ENCODE measurements at places on chromosomes 7 and 10. TPM values are rescaled to one million over a fixed set of nuclear protein-coding genes. Genes with fewer than 3 reads are reported as not detected.

NCF1 gene
- 2.7 TPM for total RNA-seq

MSMB gene
- total RNA-seq, result not detected

DNA sequence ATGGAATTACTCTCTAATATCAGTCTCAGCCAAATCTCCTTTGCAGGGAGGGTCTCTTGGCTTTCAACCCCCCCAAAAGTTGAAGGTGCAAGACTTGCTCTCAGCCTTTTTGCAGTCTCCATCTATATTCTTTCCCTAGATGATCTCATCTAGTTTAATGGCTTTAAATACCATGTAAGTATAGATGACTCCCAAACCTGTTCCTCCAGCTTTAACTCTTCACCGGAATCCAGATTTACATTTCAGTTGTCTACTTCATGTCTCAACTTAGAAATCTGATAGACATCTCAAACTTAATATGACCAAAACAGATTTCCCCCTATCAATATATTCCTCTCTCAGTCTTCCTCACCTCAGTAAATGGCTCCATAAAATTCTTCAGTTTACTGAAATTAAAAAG, 9.9 kb upstream of the TAS2R41 start:
- H3K27me3 ChIP-seq, result no peaks in the 10 kb centered on the region
- DNase-seq, result no peak
- no peak overlapping the region for H3K27ac ChIP-seq
- H3K4me3 ChIP-seq, result no peak overlapping the region
- H3K4me1 ChIP-seq, result no peaks in the 10 kb centered on the region

- no peak overlapping the region for H3K4me3 ChIP-seq
- no peak overlapping the region for H3K27ac ChIP-seq
- H3K36me3 ChIP-seq, result no peaks in the 10 kb centered on the region
These were observed 298.1 kb downstream of the BICC1 start for GRCh38 chr10:58810751-58811150.

- H3K27me3 ChIP-seq, result no peaks in the 10 kb centered on the region
- H3K4me3 ChIP-seq, result no peak overlapping the region
- no peak for DNase-seq
- no peaks in the 10 kb centered on the region for H3K36me3 ChIP-seq
These were observed 677.5 kb upstream of the C7orf33 start for GRCh38 chr7:147912946-147913638.

DNA sequence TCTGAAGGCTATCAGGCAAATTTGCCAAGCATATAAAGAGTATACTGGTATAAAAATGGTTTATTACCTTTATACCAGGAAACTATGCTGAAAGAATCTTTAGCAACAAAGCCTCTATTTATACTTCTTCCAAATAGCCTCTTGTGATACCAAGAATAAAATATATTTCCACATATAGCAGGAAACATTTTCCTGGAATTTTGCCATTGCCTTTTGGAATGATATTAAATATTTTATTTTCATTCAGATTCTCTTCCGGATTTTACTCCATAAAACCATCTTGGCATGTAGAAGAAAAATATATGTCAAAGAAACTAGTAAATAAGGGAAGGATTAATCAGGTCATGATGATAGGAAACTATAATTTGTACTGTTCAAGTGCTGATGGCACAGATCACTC, 17.7 kb downstream of the SOSTDC1 start:
- H3K27ac ChIP-seq, result no peak overlapping the region
- H3K4me3 ChIP-seq, result no peak overlapping the region
- no peak for DNase-seq
- H3K36me3 ChIP-seq, result no peaks in the 10 kb centered on the region
- H3K4me1 ChIP-seq, result no peaks in the 10 kb centered on the region

DNA sequence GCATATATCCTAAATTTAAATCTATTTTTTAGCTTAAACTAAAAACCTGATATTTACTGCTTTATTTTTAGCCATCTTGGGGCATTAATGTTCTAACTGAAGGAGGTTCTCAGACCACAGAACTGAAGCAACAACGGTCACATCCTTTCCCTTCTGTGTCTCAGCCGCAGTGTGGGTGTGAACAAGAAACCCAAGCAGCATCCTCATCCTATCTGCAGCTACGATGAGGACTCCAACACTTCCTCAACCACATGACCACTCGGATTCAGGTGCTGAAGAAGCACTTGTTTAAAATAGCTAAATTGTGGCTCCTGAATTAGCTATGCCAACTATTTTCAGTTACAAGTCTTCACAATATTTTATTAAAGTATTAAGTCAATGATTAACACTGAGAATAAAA, 5.3 kb downstream of the ESYT2 start:
- no peaks in the 10 kb centered on the region for H3K27me3 ChIP-seq
- DNase-seq, result no peak
- H3K36me3 ChIP-seq, result no peaks in the 10 kb centered on the region
- peak overlapping the region; percentile 32 for H3K27ac ChIP-seq
- H3K4me3 ChIP-seq, result no peak overlapping the region
- H3K4me1 ChIP-seq, result peaks cover 44% of the 10 kb centered on the region

DNA sequence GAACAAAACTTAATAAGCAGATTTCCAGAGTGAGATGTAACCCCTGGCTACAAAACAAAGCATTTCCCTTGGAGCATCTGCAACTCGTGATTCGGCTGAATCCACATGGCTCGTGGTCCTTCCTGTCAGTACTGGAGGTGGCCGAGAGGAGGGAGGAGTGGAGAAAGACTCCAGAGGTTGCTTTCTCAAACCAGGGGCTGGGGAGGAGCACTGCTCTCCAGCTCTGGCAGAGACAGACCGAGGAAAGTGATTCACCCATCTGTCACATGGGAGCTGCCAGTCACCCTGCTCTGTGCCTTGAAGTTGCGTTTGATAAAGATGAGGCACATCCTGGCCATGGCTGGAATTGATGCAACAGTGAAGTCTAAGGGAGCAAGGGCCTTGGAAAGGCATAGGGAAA, 72.7 kb downstream of the COL13A1 start:
- H3K27me3 ChIP-seq, result no peaks in the 10 kb centered on the region
- no peak for DNase-seq
- H3K4me3 ChIP-seq, result no peak overlapping the region
- no peaks in the 10 kb centered on the region for H3K36me3 ChIP-seq
- H3K4me1 ChIP-seq, result no peaks in the 10 kb centered on the region
- H3K27ac ChIP-seq, result no peak overlapping the region

DNA sequence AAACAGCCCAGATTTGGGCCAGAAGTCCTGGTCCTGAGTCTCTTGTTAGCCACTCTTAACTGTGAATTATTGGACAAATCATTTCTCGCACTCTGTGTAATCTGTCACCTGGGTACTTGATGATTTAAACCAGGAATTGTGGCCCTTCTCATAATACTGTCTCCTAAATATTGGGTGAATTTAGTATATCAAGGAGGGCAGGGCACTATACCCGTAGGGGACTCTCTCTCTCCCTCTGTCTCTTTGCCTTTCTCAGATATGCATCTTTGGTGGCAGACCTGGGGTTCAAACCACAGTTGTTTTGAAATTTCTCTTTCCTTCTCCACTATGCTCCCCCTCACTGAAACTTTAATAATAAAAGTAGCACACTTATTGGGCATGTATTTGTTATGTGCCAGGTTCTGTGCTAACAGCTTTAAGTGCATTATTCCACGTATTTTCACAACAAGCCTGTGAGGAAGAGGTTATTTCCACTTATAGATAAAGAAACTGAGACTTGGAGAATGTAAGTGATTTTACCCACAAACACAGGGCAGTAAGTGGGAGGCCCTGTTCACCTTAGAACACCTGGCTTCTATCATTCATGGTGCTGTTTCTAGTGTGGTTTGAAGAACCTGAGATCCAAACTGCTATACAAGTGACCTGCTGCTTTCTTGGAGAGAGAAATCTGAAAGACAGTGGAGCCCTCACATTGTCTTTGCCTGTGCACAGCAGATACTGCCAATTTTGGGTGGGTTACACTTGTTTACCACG, 11.8 kb downstream of the FAS start:
- DNase-seq, result no peak
- H3K4me3 ChIP-seq, result no peak overlapping the region
- no peaks in the 10 kb centered on the region for H3K36me3 ChIP-seq
- peak overlapping the region; percentile 54 for H3K27ac ChIP-seq
- no peaks in the 10 kb centered on the region for H3K4me1 ChIP-seq

GRCh38 chr10:60434418-60435046, 44.9 kb upstream of the ANK3 start:
- no peaks in the 10 kb centered on the region for H3K36me3 ChIP-seq
- H3K27me3 ChIP-seq, result no peaks in the 10 kb centered on the region
- DNase-seq, result no peak

DNA sequence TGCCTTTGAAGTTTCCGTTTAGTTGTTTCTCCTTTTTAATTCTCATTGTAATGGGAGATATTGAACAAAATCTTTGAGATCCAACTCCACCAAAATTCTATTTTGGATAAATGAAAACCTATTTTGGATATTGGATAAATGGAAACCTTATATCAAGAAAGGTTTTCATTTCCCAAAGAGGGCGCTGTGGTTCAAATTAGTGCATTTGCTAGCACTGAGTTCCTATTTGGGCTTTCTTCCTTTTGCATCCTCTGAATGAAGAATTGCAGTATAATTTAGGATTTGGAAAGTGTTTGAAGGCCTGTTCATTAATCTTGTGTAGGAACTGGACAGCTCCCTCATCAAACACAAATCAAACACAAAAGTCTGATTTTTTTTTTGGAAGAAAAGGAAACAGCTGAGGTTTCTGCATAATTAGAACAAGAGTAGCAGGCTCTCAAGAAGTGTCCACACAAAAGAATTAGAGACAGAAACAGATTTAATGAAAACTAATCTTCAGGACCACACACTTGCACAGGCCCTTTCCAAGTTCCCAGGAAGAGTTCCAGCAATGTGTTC, 80.8 kb upstream of the KLF14 start:
- H3K4me1 ChIP-seq, result no peaks in the 10 kb centered on the region
- H3K27me3 ChIP-seq, result no peaks in the 10 kb centered on the region
- no peak for DNase-seq
- no peak overlapping the region for H3K27ac ChIP-seq
- H3K4me3 ChIP-seq, result no peak overlapping the region

- H3K27me3 ChIP-seq, result no peaks in the 10 kb centered on the region
- H3K27ac ChIP-seq, result no peak overlapping the region
- no peak for DNase-seq
- H3K4me1 ChIP-seq, result no peaks in the 10 kb centered on the region
- H3K36me3 ChIP-seq, result peaks cover 3% of the 10 kb centered on the region
- H3K4me3 ChIP-seq, result no peak overlapping the region
These were observed 179.8 kb downstream of the WNT2 start for GRCh38 chr7:117143066-117143465.

DNA sequence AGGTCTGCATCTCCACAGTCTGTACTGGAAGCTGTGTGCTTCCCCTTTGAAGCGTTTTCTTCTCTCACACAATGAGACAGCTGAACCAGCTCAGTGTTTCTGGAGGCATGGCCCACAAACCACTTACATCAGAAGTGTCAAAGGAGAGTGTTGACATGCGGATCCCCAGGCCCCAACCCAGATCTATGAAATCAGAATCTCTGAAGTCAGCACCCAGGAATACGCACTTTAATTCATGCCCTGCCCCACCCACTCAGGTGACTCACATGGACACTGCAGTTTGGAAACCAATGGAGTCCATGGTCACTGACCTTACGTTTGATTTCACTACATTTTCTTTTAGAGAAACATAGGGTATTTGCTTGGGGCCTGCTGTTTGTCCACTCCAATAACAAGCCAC, 19.0 kb downstream of the TLL2 start:
- H3K27me3 ChIP-seq, result no peaks in the 10 kb centered on the region
- H3K27ac ChIP-seq, result no peak overlapping the region
- no peak overlapping the region for H3K4me3 ChIP-seq
- no peak for DNase-seq
- H3K4me1 ChIP-seq, result no peaks in the 10 kb centered on the region
- H3K36me3 ChIP-seq, result no peaks in the 10 kb centered on the region

DNA sequence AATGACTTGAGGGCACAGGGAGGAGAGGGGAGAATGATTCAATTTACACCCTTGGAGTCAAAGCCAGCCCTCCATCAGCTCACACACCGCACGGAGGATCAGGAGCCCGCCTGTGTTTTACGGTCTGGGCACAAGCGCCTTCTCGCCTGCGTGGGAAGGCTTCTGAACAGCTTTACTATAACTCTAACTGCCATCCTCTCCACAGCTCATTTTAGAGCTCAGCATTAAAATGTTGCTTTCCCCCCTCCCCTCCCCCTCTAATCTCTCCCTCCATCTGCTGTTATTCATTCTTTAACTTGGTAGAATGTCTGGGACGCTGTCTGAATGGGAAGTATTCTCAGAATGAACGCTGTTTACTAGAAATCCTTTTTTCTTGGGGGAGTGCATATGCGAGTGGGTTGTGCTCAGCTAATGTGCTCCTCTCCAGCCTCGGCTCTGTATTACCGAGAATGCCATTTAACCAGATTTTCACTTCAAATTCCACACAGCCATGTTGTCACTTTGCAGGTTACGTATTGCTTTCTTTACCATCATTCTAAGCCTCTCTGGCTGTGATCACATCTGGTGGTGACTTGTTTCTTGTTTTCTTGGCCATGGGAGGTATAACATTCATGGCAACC, 140.1 kb downstream of the GFRA1 start:
- no peaks in the 10 kb centered on the region for H3K27me3 ChIP-seq
- H3K4me1 ChIP-seq, result no peaks in the 10 kb centered on the region
- no peak overlapping the region for H3K27ac ChIP-seq

Measured in gastrocnemius medialis (tissue), 4 donors.